ENCODE measurements at places on chromosomes 7 and 10.

DNA sequence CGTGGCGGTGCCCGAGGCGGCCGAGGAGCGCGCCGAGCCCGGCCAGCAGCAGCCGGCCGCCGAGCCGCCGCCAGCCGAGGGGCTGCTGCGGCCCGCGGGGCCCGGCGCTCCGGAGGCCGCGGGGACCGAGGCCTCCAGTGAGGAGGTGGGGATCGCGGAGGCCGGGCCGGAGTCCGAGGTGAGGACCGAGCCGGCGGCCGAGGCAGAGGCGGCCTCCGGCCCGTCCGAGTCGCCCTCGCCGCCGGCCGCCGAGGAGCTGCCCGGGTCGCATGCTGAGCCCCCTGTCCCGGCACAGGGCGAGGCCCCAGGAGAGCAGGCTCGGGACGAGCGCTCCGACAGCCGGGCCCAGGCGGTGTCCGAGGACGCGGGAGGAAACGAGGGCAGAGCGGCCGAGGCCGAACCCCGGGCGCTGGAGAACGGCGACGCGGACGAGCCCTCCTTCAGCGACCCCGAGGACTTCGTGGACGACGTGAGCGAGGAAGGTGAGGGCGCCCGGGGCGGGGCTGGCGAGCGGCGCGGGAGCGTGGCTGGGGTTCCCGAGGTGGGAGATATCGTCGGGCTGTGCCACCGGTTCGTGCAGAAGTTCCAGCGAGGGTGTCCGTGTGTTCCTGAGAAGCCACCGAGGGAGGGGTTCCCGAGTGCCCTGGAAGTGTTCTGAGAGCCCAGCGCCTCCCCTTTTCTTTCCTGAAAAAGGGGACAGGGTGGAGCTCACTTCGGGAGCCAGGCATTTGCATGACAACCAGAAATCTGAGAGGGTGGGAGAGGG lies 495 bp downstream of the EIF3B start:
- DNase-seq: no peak

DNA sequence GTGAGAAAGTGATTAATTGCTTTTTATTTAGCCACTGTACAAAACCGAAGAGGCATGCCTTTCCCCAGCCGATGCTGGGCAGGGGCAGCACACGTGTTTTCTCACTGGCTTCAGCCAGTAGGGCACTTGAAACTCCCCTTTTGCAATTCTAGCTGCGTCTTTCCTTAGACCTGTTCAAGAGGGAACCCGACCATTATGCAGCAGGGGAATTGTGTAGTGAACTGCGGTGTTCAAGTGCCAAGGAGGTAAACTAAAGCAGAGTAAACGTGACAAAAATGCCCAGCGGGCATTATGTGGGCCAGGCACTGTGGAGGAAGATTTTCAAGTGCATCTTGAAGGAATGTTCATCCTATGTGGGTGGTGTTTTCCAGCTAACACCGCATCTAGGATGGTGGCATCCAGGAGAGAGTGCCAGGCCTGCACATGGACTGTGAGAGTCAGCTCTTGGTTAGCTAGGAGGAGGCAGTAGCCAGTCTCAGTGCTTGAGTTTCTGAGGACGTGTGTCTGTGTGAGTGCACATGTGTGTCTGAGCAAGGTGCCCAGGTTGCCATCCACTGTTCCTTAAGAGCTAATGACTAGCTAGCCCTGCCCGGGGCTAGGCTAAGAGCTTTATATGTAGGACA lies 3.3 kb downstream of the WIPF3 start:
- no peak for DNase-seq

DNA sequence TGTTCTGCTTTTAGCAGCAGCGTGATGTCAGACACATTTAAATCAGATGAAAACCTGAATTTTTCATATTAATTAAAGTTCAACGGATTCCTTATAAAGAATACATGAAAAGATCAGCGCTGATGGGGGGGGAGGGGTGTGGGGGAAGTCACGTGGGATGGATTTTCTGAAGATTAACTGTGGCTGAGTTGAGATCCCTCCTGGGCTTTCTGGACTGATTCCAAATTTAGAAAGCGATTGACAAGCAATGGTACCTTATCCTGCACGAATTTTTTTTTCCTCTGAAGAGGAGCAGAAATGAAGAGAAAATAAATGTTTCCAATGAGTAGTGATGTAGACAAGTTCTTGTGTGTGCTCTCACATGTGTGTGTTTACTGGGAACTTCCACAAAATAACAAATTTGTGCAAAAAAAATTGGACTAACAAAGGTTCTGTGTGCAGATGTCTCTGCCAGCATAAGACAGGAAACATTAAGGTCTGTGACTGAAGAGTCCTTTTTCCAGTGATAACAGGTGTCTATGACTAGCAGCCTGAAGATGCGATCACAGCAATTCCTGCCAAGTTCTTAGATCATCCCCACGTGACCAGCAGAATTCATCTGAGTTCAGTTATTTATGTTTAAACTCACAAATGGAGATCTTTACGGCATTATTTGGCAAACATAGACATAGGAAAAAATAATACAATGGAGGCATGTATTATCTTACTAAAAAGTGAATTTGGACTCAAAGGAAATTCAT lies 585.2 kb upstream of the CELF2 start:
- no peak for DNase-seq

DNA sequence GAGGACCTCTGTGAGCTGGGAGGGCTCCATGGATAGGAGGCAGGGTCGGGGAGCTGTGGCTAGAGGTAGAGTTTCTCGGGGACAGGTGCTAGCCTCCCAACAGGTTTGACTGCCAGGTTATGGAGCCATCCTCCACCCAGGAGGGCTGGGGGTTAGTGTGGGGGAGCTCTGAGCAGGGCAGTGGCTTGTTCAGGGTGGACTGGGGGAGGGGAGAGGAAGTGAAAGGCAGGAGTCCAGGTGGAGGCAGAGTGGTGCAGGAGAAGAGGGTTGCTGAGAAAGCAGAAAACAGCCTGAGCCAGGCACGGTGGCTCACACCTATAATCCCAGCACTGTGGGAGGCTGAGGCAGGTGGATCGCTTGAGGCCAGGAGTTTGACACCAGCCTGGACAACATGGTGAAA lies 40.5 kb upstream of the HSPB1 start:
- no peak for DNase-seq

DNA sequence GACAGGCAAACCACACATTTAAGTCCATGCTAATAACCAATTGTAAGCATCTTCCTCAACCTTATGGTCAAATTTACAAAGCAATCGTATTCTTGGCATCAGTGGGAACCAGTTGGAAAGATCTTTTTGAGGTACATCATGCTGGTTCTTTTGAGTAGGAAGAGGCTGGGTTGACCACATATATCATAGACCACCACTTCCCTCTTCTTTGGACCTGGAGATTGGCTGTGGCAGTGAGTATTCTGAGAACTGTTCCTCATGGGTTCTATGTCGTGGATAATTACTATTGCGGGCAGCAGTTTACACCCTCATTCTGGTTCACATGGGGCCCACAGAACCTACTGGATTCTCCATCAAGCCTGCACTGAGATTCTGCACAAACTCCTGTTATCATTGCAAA lies 35.5 kb upstream of the C1GALT1 start:
- no peak for DNase-seq

- no peak for DNase-seq
These were observed 264.0 kb upstream of the CDC14C start for GRCh38 chr7:48660306-48660870.

- DNase-seq: no peak
These were observed 37.6 kb downstream of the DAGLB start for GRCh38 chr7:6409944-6410693.

Data from H4 (cell line).